ENCODE measurements at places on chromosomes 1 and 21. TPM values are rescaled to one million over a fixed set of nuclear protein-coding genes. Genes with fewer than 3 reads are reported as not detected.

CLDN19 gene
- not detected for total RNA-seq

SPATA46 gene
- not detected for total RNA-seq

UBL4B gene
- not detected for total RNA-seq

BARHL2 gene
- not detected for total RNA-seq

MSH4 gene
- total RNA-seq: 1.3 TPM
